T-helper 2 cell treated with Interferon-gamma antibody and Interleukin-4, amounts not matched to agents 5 μg/mL and 100 μg/mL, for 36 hours (primary cell): ENCODE measurements at places on chromosomes 3 and 15.
A peak's percentile ranks its signal among the peaks of the same experiment; 100 is the strongest.

DNA sequence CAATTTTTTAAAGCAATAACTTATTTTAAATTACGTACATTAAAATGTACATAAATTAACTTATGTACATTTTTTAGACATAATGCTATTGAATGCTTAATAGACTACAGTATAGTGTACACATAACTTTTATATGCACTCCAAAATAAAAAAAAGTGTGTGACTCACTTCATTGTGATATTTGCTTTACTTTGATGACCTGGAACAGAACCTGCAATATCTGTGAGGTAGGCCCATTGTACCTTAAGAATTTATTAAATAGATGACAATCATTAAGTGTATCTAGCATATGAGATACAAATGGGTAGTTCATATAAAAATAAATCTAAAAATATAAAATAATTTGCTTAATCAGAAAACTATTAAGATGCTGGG is 276.7 kb downstream of the NFKBIZ start:
- no peak for DNase-seq

DNA sequence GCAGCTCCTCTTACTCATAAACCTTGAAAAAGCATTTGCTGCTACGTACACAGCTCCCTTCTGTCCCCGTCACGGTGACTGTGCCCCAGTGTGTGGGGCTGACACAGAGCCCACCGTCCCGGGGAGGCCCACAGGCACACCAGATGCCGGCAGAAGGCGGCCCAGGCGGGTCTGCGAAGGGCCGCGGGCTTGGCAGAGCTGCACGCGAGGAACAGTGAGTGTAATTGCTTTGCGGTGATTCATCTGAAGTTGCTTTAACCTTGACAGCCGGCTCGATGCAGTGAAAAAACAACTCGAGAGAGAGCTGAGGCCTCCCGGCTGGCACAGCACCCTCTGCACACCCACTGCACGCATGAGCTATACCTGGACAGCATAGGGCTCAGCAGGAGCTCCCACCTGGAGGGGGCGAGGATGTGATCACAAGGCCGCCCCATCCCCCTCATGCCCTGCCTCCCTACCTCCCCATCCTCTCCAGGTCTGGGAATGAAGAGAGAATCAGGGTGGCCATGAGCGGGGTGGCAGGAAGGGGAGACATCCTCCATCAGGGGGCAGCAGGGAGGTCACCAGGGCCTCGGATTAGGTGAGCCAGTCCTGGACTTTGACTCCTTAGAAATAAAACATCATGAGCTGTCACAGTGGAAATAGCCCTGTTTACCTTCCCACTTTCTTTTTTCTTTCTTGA is 172.7 kb downstream of the MEGF11 start:
- no peak for DNase-seq

DNA sequence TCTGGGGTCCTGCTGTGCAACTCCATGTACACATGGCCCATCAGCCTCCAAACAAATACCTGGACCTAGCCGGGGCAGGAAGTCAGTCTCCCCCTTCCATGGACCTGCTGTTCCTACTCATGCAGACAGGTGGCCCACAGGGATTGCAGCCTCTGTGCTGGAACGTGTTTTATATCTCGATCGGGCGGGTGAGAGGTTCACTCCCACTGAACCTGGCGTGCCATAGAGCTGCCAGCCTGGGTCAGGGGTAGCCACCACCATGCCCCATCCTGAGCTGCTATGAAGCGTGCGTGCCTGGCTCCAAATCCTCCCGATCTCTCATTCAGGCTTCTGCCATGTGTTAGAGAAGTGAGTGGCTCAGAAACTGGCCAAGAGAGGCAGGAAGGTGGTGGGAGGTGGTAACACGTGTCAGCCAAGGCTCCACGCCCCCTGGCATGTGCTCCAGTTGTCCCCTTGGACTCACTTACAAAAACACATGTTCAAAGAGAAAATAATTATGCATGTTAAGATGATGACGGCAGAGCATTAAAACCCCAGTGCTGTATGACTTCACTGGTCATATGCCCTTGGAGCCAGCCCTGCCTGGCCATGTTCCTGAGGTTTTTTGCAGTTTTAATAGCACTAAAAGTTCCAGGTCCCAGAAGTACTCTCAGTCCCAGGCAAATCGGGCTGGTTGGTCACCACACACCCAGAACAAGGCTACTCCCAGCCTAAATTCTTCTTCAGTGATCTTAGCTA is 30.6 kb downstream of the CTSH start:
- DNase-seq: no peak

GRCh38 chr3:196138482-196139254 is 56.8 kb upstream of the TFRC start:
- no peak for DNase-seq

DNA sequence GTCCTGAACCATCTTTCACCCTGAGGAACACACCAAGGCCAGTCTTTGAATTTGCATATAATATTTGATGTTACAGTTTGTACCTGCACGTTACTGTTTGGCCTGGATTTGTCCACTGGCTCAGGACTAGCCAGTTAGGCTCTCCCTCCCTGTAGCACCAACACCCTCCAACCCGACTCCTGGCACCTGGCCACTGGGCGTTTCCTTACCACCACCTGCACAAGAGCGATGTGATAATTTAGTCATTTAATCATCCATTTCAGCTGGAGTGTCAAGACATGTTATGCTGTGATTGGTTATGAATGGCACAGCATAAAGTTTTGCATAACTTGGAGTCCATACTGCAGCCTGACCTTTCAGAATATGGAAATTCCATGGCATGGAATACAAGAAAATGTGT is 242.4 kb downstream of the KCNMB2 start:
- DNase-seq: no peak

- DNase-seq: no peak
These were observed 227.5 kb downstream of the DTWD1 start for GRCh38 chr15:49848282-49848724.

GRCh38 chr3:69806735-69807438 is 67.6 kb downstream of the MITF start:
- DNase-seq: no peak

DNA sequence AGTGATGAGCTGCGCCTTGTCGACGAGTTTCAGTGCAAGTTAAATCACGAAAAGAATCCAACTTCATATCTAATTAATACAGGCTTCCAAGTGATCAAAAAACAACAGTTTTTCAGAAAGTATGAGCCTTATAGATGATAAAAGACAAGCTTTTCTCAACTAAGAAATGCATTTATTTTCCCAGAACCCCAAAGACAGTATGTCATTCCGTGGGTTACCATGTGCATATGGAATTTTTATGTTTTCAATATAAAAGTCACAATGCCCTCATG is 442.8 kb downstream of the MAGI1 start:
- DNase-seq: no peak

DNA sequence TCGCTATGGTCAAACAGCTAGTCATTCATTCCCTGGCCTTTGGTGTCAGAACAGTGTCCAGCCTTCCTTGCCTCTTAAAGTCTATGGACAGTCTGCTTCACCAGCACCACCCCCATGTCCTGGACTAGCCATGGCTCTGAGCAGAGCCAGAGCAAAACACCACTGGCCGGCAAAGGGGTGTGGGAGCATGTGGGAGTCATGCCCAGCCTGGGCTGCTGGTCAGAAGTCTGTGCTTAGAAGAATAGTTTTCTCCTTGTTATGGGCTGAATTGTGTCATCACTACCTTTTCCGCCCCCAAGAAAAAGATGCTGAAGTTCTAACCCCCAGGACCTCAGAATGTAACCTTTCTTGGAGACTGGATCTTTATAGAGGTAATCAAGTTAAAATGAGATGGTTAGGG is 132.9 kb upstream of the LPP start:
- no peak for DNase-seq

DNA sequence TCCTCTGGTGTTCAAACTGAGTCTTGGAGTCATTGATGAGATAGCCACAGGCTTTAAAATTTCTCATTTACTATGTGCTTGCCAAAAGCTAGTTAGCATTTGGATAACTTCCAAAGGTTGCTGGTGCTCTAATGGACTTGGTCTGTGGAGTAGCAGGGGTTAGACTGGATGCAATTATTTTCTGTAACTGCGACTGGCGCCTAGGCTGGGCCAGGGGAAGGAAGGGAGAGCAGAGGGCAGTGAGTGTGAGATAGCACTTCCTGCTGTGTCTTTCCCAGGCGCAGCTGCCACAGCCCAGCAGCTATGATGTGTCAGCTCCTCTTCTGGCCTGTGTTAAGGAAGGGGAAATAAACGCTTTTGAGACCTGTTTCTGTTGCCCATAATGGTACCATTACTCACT is 98.6 kb downstream of the MYRIP start:
- DNase-seq: no peak

- no peak for DNase-seq
These were observed 796.8 kb downstream of the AGBL1 start for GRCh38 chr15:86876387-86876944.

- DNase-seq: no peak
These were observed 85.3 kb upstream of the RORA start for GRCh38 chr15:61314427-61314826.

DNA sequence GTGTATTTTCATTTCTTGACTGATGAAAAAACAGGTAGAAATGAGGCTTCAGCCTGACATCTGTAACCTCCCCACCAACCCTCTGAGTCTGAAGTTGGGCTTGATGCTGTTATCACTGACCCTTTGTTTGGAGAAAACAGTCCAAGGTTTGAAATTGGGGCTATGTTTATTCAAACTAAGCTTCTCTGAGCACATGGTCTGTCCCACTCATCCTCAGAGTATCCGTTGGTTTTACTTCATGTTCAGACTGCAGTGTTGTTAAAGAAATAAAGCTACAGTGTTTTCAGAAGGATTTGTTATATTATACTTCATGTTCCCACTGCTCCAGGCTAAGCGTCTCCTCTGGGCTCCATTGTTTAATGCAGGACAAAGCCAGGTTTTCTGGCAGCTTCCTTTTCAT is 6.0 kb downstream of the MAPKBP1 start:
- no peak for DNase-seq

DNA sequence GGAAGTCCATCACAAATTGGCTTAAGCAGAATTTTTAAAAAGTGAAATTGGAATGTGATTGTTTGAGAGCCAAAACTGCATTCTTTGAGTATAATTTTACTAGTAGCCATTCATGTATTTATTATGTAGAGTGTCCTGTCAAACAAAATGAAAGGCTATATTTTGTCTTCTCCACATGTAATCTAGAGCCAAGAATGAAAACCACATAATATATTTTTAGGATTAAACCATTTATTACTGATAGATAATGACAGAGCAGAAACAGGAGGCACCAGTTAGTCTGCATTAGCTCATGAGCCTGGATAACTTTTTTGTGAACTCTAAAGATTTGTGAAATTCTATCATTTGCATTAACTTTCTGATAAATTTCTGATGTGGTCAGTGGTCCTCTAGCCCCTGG is 130.2 kb downstream of the FILIP1L start:
- no peak for DNase-seq

DNA sequence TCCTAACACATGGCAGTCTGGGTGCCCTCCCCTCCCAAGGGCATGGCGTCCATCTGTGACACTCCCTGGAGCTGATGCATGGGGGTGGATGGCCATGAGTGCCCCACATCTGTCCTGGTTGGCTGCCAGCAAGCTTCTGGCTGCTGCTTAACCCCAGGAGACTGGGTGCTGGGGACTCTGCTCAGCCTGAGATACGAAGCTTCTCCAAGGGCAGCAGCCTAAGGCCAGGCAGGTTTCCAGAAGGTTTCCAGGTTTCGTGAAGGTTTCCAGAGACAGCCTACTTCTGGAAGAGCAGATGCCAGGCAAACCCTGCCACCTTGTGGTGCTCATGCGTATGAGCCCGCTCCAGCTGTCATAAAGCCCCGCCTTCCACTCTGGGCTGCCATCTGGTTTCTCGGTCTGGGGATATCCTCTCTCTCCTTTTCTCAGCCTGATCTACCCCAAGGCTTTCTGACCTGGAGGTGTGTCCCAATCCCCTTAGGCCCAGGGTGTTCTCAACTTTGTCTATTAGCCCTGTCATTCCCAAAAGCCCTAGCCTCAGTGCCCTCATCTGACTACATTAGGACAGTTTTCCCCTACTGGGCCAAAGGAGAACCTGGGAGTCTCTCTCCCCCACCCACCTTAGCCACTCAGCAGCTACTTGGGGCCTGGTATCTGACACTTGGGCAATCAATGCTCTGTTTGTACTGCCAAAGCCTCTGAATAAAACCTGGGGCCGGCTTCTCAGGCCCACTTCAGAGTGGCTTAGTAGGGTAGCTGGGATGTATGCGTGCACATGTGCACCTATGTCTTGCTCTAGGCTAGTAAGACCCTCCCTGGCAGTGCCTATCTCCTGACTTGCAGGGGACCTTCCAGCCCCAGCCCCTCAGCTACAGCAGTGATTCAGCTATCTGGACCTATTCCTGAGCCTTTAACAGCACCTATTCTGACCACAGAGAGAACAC is 12.0 kb downstream of the MRPL46 start:
- peak; percentile 23 for DNase-seq

DNA sequence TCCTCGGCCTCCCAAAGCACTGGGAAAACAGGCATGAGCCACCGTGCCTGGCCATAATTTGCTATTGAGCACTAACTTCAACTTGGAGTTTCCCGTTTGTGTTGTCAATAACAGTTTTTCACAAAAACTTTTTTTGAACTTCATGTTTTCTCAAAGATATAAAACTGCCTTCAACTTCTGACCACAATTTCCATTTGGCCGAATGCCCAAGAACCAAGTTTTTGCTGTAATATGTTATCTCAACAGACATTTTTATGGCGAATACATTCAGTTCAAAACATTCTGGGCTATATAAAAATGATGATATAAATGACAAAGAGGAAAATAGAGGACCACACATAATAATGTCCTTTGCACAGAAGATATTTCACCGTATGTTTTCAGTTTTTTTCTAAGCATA is 56.4 kb downstream of the NEDD4 start:
- no peak for DNase-seq

- no peak for DNase-seq
These were observed 17.9 kb downstream of the SLC35A5 start for GRCh38 chr3:112579697-112580096.

- no peak for DNase-seq
These were observed 156.0 kb upstream of the CD96 start for GRCh38 chr3:111385971-111386495.

DNA sequence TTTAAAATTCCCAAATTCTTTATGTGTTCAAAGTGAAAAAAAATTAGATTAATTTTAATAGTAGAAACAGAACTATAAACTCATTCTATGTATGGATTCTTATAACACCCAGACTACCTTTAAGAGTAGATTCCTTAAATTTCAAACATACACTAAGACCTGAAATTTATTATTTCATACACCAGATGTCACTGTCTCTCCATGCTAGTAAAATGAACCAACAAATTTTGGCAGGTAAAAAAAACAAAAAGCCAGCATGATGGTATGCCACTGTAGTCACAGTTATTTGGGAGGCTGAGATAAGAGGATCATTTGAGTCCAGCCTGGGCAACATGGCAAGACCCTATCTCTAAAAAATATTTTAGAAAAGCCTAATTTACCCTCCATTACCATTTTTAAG is 461.3 kb upstream of the NAALADL2 start:
- DNase-seq: no peak
